ENCODE measurements at places on chromosomes 12 and 14.

DNA sequence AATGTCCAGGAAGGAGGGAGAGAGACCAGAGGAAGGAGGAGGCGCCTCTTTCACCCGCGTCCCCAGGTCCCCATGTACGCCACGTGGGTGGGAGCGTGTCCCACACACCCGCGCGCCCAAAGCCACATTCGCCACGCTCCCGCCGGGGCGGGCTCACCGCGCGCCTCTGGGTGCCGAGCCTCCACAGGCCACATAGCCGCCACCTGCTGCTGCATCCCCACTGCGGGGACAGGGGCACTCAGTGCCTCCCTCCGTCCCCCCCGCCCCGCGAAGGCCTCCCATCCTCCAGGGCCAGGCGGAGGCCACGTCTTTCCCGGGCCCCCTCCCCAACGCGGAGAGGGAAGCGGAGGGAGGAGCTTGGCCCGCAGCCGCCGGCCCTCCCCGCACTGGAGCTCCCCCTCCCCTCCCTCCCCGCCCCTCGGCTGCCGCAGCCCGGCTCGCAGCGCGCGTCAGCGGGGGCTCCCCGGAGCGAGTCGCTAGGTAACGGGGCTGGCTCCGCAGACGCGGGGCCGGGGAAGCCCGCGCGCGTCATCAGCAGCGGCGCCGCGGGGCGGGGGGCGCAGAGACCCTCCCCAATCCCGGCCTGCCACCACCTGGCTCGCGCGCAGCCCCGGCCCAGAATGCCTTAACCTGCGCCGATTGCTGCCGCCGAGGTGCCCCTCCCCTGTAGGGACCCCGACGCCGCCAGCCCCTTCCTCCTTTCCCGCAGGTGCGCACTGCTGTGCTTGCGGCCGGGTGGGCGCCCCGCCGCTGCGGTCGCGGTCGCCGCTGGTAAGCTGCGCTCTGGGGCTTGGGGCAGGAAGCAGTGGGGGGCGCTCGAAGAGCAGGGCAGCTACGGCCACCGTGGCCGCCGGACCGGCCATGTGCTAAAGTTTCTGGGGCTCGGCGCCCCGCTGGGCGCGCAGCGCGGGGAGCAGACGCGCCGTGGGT, 536 bp upstream of the TUNAR start:
- no peak for DNase-seq

GRCh38 chr14:99468081-99468480, 12.6 kb downstream of the SETD3 start:
- DNase-seq = no peak

DNA sequence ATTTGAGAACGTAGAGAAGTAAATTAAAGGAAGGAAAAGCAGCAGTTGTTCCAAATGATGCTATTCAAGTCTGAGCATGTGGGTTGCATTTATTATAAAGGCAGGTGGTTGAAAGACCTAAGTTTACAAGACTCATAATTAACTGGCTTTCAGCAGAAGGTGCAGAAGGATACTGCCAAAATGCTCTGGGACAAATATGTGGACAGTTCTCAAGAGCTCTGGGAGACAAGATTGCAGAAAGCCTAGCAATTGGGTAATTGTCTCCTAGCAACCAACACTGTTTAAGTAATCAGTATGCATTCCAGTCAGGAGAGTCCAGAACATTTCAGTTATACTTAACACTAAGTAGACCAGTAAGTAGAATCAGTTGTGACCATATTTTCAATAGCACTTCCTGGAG, 131.5 kb downstream of the GPR135 start:
- DNase-seq = peak; percentile 68

DNA sequence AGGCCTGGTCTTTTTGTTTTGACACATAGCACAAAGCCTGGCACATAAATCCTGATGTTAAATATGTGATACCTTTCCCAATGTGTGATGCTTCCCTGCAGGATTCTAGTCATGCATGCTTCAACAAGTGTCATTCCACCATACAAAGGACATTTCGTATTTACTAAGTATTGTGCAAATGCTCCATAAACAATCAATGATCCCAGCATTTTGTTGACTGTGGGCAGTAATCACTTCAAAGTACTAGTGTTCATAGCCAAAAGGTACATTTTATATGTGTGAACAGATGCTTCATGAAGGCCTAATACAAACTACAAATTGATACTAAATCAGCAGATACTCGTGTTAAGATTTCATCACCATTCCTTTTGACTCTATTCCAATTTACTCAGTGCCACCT, 4.4 kb downstream of the CCNB1IP1 start:
- no peak for DNase-seq

GRCh38 chr14:100677554-100678468, 48.9 kb upstream of the DLK1 start:
- DNase-seq = peak; percentile 61

DNA sequence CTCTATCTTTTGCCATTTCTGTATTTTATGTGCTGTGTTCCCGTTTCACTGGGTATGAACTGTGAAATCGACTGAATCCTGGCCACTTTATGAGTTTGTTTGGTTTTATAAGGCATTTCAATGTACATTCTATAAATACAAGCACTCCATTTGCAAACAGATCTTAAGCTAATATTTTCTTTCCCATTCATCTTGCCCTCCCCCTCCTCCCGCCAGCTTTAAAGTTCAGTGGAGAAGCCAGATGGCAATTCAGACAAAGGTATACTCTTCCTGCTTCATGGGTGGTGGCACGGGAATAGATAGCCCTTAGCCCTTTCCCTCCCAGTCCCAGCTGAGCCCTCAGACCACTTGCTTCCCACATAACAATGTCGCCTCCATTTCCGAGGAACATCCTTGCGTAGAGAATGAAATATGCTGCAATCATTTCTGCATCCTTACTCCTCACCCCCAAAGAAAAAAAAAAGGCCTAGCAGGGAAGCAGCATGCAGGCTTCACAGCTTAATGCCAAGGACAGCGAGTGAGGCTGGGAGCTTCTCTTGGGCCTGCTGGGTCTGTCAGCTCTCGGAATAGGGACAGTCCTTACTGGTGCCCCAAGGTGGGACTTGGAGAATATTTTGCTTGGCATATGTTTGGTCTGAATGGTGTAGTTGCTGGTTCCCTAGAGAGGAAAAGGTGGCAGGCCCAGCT, 52.8 kb upstream of the SRSF5 start:
- no peak for DNase-seq

GRCh38 chr12:12115514-12115913, 44.8 kb downstream of the BCL2L14 start:
- DNase-seq = no peak

DNA sequence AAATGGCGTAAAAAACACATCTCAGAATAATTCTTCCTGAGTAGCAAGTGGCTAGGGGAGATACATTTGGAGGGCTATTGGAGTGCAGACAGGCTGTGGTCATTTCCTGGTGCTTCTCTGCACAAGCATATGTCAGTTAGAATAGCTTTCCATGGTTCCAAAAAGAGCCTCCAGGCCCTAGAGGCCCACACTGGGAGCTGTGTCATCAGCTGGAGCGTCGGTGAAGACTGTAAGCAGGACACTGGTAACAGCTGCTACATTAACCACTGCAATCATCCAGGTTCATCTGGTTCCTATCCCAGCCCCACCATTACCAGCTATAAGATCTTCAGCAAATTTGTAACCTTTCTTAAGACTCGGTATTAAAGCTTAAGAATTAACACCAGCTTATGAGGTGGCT, 31.7 kb upstream of the APPL2 start:
- DNase-seq = no peak

DNA sequence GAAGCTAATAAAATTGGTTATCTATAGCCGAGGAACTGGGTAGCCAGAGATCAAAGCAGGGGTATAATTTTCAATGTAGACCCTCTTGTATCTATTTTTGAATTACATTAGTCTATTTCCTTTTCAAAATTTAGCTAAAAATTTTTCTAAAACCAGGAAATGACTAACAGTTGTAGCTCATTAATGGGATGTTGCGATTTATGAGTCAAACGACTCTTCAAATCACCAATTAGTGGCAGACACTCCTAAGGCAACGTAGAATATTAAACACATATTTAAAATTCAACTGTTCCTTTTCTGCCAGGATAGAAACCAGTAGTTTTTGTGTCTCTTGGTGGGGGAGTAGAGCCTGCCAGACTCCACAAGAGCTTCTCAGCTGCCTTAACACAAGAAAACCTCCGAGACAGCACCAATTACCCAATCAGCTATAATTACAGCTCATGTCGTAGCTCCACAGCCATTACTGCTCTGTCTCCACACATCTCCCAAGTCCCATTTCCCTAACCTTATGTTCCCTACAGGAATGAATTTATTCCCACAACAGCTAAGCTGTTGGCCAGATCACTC, 26.9 kb downstream of the GCN1 start:
- DNase-seq = no peak

DNA sequence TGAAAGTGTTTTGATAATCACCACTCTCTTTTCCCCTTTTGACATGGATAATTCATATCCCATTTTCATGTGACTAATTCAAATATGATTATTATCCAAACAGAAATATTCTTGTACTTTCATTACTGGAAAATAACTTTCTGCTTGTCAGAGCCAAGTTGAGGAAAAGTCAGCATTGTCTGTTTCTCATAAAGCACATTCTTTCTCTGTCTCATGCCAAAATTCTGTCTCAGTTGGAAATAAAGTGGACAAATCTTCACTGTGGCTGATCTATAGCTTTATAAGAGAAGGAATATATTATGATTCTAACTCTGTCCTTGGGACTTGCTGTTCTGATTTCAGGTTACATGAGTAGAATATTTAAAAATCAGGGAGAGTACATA, 22.7 kb upstream of the PRICKLE1 start:
- no peak for DNase-seq

DNA sequence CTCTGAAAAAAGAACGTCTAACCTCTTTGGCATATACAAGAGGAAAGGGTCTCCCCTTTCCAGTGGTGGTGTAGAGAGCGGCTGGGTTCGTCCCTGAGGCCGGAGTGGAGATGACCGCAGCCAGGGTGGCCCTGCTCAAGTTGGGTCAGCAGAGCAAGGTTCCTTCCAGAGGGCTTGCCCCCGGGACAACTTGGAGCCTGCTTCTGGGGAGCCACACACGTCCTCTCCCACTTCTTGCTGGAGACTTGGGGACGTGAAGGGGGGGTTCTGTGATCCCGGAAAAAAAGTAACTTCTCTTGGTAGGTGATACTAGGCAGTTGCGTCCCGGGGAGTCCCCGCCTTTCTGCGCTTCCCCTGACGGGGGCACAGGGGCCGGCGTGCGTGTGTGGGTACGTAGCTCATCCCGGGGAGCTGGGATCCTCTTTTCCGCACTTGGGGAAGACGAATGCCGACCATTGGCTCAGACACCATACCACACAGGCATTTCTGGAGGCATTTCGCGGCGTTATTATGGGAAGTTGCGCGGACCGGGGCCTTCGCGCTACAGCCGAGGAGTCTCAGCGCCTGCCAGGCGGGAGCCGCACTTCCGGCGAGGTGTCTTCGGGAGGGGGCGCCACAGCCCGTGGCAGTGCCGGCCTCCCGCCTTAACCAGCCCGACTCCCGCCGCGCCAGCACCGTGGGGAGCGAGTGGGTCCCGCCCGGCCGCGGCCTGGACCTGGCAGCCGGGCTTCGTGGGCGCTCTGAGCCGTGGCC, 14.8 kb upstream of the PAX9 start:
- no peak for DNase-seq

DNA sequence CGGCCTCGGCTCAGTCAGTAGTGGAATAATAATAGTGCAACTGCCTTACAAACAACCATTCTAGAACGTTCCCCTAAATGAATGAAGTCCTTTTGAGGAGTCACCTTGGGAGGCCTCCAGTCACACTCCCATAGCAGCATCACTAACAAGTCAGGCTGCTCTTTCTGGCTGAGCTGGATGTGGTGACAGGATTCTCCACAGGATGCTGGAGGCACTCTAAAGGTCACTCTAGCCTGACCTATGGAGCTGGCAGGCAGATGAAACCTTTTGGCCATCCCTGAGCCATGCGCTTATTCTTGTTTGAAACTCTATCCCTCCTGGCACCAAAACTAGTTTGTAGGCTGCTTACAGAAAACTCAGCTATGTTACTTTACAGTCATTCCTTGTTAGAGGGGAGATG, 17.9 kb upstream of the TFCP2 start:
- DNase-seq = no peak

- DNase-seq = no peak
Measured at GRCh38 chr12:63867053-63867452, 22.6 kb downstream of the SRGAP1 start.

DNA sequence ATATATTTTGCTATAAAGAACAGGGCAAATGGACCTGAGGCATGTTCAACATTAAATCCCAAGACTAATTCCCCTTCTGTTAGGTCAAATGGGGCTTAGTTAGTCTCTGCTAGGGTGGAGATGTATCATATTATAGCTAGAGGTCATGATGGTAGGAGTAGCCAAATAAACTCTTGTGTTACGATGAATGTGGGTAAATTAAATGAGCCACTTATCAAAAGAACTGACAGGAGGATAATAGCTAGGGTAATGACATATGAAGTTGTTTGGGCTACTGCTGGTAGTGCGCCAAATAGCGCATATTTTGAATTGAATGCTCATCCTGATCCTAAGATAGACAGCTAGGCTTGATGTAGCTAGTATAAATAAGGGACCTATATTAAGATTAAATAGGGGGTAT, 445.0 kb downstream of the GXYLT1 start:
- DNase-seq = no peak

DNA sequence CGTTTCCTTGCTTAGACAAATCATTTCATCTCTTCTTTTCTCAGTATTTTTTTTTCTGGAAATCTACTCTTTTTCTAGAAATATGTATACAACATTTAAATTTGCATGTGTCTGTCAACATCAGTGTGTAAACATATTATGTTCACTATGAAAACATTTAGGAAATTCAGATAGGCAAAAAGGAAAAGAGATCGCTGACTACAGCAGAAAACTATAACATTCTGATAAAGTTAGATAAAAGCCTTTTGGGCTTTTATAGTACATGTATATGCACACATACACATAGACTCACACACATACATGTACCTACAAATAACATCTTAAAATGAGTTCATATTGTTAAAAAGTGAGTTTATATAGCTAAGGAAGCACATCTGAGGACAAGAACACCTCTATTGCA, 142.1 kb downstream of the RAD51B start:
- no peak for DNase-seq

DNA sequence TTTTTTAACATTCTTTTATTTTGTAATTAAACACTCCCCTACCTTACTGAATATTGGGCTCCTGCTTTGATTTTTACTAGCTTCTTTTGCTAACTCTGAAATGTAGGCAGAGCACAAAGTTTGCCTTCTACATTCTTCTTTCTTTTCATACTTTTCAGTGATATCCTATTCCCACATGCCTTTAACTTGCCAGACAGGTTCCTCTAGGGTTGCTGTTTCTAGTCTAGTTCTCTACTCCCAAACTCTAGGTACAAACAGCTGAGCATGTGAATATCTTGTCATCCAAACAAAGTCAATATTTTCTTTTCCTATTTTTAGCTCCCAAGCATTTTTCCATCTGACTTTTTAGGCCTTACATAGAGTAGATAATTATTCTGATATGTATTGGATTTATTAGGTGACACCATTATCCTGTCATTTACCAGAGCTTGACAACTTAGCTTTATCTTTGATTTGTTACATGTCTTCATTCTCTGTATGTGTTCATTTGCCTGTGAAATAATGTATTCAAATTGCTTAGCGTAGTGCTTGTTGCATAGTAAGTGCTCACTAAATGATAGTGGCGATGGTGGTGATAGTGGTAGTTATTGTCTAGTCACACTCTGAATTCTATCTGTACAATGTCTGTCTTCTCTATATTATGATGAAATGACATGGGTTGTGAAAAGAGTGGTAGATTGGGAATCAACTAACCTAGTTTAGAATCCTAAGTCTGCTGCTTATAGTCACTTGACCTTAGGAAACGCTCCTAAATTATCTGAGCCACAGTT, 73.6 kb upstream of the DNM1L start:
- DNase-seq = no peak

- no peak for DNase-seq
Measured at GRCh38 chr12:90037740-90038139, 329.1 kb upstream of the ATP2B1 start.

GRCh38 chr12:25811656-25812126, 146.8 kb upstream of the RASSF8 start:
- no peak for DNase-seq
